Activated CD4-positive, CD25-positive, alpha-beta regulatory T cell treated with anti-CD3 and anti-CD28 coated beads, Interleukin-2, amount 50 U/mL, for 72 hours (primary cell): ENCODE measurements at places on chromosomes 7 and 10.

DNA sequence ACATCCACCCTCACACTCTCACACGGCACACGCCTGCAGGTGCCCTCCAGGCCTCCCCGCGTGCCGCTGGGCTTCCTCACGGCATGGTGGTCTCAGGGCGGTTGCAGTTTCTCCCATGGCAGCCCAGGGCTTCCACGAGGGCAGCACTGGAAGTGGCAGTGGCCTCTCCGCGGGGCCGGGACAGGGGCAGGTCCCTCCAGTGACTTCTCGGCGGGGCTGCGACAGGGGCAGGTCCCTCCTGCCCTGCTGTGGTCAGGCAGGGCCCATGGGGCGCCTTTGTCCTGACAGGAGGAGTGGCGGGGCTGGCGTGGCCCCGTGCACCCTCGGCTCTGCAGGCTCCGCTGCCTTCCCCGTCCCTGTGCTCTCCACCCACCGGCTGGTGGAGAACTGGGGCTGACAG is 19.0 kb downstream of the PWWP2B start:
- DNase-seq, result no peak

- no peak for DNase-seq
Observed at GRCh38 chr10:16544099-16544498, 22.4 kb upstream of the C1QL3 start.

DNA sequence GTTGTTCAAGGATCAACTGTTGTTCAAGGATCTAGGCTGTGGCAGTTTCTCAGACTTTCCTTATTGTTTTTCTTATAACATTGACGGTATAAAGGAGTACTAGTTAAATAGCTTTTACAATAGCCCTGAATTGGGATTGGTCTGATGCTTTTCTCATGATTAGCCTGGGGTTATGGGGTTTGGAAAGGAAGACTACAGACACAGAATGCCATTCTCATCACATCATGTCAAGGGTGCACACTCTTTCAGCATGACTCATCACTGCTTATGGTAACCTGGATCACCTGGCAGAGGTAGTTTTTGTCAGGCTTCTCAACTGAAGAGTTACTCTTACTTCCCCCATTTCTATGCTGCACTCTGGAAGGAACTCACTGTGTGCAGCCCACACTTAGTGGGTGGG is 194.2 kb upstream of the NPSR1 start:
- no peak for DNase-seq

DNA sequence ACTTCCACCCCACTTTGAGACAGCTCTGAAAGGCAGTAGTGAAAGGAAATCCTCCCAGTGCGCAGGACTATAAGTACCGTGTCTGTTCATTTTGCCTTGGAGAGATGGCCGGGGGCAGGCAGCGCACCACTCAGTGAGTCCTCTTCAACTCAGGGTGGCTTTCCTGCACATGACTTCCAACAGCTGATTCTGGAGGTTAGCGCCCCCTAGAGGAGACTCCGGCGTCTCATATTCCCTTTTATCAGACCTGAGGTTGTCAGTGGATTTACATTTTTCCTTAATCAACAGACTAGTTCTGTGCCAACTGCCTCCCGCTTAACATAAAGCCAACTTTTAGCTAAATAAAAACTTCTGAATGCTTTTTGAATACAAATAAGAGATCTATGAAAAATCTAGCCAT is 101.0 kb downstream of the HERPUD2 start:
- peak; percentile 32 for DNase-seq

- no peak for DNase-seq
Observed at GRCh38 chr7:114740095-114740494, 181.8 kb upstream of the MDFIC start.

DNA sequence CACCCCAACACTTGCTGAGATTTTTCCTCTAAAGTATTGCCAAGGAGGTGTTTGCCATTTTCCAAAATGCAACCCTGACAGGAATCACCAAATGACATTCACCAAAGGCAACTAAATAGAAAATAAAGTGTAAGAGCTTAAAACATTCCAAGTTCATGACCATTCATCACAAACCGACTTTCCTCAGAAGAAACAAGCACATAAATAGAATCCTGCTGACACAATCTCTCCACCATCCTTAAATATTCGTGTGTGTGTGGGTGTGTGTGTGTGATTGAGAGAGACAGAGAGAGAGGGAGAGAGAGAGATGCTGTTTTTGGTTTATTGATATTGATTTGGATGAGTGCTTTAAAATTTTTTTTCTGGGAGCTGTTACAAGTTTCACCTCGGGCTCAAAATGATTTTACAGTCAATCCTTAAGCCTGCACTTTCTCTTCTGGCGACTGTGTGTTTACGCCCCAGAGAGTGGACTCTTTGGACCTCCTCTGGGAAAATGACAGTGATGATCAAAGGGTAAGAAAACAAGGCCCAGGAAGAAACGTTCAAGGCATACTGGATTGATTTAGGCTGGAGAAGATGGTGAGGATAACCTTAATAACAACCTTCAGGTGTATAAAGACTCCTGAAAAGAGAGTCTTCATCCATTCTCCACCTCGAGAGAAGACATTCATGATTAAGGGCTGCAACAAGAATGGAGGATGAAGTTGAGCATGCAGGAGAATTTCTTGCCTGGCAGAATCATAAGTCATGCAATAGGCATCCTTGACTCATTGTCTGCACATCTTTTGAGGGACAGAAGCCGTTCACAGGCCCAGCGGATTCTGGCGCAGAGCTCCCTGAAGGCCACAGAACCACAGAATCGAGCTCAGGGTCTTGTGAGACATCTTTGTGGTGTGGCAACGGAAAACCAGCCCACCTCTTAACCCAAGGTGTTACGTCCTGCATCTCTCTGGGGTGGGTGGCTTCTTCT is 104.4 kb upstream of the FGFR2 start:
- no peak for DNase-seq

DNA sequence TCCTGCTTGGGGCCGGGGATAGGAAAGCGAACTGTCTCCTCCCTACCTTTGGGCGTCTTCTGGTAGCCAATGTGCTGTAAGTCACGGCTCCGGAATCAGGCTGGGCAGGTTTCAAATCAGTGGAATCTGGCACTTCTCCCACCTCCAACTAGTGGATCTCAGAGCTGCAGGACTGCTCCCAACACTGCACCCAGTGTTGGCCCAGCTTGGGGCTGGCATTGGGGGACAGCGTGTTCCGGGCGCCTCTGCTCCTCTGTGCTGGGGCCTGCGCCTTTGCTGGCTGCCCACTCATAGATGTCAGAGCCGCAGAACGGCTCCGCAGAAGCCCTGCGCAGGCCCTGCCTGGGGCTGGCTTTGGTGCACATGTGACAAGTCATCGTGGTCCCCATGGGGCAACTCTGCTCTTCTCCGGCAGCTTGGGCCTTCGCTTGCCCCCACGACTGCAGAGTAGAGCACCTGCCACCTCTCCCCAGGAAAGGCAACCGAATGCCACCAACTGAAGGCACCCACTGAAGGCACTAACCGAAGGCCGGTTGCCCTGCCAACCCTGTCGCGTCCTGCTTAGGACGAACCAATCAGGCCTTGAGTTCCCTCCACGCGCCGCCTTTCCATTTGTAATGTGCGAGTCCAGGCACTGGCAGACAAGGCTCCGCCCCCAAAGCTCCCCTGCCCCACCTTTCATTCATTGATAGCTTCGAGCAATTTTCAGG is 85.5 kb upstream of the ABI1 start:
- no peak for DNase-seq

DNA sequence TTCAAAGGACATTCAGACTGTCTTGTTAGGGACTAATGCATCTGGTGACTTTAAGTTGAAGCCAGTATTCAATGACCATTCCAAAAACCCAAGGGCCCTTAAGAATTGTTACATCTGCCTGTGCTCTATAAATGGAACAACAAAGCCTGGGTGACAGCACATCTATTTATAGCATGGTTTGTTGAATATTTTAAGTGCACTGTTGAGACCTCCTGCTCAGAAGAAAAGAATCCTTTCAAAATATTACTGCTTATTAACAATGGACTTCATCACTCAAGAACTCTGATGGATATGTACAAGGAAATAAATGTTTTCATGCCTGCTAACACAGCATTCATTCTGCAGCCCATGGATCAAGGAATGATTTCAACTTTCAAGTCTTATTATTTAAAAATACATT is 33.1 kb upstream of the CYP26C1 start:
- no peak for DNase-seq

DNA sequence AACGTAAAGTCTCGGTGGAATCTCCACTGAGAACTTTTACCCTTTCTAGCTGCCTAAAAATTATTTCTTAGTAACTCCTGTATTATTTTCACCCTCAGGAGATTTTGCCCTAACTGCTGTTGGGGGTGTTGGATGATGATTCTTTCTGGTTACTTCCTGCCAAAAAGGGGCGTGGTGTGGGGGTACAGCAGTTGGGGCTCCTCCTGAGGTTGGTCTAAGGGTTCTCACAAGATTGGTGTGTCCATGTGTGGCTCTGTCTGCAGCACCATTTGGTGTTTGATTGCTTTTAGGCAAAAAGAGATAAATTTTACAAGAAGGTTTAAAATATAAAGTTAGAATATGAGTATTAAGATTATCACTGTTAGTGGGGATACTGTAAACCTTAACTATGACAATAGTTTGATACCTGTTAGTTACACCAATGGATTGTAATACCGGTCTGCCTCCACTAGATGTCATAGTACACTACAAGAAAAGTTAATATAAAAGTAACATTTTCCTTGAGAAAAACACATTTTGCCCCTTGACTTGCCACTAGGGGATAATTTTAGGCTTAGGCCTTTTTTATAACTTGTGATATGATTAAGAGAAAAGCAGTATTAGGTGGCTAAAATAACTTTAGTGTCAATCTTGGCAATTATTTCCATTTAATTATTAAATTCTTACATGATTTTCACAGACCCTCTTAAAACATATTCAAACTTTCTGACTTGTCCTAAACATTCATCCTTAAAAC is 928.7 kb downstream of the IPMK start:
- DNase-seq, result no peak

DNA sequence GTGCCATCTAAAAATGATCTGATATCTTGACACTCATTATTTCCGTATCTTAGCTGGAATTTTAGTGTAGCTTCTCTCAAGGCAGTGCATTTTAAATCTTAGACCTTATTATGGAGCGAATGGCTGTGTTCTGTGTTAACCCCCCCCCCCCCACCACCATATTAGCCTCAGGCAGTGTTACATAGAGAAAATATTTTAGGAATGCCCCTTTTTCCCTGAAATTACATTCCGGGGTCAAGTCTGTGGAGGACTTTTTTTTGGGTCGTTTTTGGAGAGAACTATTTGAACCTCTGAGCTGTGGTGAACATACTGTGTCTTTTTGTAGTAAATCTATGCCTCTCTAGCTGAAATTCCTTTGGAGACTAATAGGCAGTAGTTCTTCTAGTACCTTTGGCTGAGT is 3.1 kb downstream of the CCDC126 start:
- no peak for DNase-seq
